ENCODE measurements at places on chromosomes 12 and 14.

- no peak for DNase-seq
Observed at GRCh38 chr12:113486722-113487121, 15.1 kb upstream of the LHX5 start.

GRCh38 chr14:33810308-33810707 is 140.6 kb downstream of the EGLN3 start:
- no peak for DNase-seq

DNA sequence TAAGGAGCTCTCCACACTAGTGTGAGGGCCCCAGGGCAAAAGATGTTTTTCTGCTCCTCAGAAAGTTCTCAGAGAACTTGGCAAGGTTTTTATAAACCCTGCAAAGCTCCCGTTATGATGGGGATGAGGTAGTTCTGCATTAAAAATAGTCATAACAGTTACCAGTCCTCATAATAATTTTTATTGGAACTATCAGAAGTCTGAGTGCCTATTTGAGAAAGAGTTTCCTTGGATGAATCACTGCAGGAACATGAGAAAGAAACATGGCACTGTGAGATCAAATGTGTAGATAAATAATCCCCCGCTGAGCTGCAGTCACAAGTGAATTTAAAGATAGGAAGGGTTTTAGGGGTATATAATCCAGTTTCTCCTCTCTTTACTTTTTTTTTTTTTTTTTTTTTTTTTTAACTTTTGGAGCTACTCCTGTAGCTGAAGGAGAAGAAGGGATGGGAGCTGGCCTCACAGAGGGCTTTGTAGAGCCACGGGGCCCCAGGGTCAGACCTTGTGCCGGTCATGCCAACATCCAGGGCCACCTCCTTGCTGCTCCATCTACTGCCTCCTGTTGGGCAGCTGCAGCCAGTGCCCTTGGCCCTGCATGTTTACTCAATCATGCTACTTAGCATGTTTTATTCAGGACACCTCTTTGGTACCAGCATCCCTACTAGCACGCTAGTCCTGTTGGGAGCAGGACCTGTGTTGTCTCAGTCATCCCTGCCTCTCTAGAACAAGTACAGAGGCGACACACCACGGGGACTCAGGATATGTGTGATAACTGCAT is 39.5 kb downstream of the EVL start:
- DNase-seq = no peak

DNA sequence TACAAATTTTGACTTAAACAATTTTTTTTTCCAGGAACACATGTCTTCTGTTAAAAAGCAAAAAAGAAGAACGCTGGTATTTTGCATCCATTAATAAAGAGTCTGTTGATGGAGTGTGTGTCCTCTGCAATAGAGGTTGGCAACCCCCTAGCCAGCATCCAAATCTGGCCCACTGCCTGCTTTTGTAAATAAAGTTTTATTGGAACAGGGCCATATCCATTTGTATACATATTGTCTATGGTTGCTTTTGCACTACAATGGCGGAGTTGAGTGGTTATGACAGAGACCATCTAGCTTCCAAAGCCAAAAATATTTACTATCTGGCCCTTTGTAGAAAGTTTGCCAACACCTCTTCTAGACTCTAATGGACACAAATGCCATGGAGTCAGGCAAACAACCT is 49.6 kb downstream of the CCDC92 start:
- DNase-seq = no peak
